H4 (cell line): ENCODE measurements at places on chromosomes 12 and 14. TPM values are rescaled to one million over a fixed set of nuclear protein-coding genes. Genes with fewer than 3 reads are reported as not detected.

The PHETA1 gene
- total RNA-seq = 2.1 and 3.5 TPM in 2 replicates

The PRPH gene
- 0.10 TPM in 1 of 2 replicates, not detected in the other for total RNA-seq

The HCAR2 gene
- total RNA-seq = 0.31 TPM in 1 of 2 replicates, not detected in the other

The NR1H4 gene
- 1.5 and 2.3 TPM in 2 replicates for total RNA-seq

The TEX22 gene
- total RNA-seq = 0.04 TPM in 1 of 2 replicates, not detected in the other

DNA sequence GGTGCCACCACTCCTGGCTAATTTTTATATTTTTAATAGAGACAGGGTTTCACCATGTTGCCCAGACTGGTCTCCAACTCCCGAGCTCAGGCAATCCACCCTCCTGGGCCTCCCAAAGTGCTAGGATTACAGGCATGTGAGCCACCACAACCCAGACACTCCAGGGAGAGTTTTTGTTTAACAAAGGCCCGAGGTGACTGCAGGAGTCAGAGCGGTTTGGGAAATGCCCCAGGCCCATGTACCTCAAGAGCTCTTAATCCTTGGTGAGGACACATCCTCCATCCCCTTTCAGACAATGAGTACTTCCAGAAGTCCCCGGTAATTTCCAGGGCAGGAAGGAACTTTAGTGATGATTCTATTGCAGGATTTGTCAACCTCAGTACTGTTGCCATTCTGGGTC is 176.0 kb downstream of the ESRRB start:
- DNase-seq = no peak

- no peak for DNase-seq
Observed at GRCh38 chr12:92438641-92439419, 264.0 kb upstream of the PLEKHG7 start.

- DNase-seq = no peak
Observed at GRCh38 chr12:131944601-131945251, 5.0 kb upstream of the EP400 start.

GRCh38 chr14:91839749-91840148 is 27.6 kb downstream of the TC2N start:
- DNase-seq = no peak

GRCh38 chr12:10366875-10367274 is 23.0 kb downstream of the KLRK1 start:
- no peak for DNase-seq

DNA sequence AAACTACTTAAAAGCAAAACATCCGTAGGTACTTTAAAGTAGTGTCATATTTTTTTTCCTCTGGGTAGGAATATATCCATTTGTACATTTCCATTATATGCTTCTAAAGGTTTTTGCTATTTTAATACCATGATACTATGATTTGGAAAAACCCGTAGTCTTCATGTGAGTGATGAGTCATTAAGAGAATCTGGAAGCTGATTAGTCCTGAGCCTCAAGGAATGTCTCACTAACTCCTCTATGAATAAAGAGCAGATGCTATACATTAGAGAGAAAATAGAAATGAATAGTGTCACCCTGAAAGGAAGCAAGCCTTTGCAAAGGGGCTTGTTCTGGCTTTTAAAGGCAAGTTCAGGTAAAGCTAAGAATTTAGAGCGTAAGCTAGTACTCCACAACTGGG is 432.1 kb downstream of the CCDC91 start:
- no peak for DNase-seq
